ENCODE measurements at places on chromosomes 1 and 21.

GRCh38 chr1:207745839-207746767 lies 5.8 kb upstream of the CD46 start:
- DNase-seq = no peak

DNA sequence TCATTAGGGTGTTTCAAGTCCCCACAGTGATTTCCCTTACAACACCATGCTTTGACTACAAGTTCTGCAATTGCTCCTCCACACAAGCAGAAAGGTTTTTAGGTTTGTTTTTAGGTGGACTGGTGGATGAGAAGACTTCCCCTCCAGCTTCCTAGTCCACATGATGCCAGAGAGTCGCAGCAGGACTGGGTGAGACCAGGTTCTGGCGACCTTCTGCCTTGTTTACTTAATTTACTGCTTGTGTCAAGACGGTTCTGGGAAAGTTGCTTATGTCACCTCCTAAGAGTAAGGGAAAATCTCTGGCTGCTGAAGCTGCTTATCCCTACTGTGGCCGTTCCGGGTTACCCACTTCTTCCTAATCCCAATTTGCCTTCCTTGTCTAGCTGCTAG lies 76.4 kb downstream of the GLUL start:
- DNase-seq = no peak

GRCh38 chr1:149997585-149998262 lies 12.8 kb downstream of the OTUD7B start:
- DNase-seq = no peak

DNA sequence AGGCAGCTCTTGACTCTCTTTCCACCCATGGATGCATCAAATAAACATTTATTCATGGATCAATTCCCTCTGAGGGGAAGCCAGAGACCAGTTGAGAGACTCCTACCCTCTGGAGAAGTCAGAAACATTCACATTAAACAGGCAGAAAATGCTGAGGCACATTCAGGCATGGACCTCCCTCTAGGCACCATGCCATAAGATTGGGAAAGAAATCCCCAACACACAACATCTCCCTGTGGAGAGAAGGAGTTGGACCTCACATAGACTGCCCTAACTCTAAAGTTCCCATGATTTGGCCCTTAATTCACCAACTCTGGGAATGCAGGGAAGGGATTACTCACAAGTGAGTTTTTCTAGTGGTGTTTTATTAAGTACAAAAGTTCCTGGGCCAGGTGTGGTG lies 415.3 kb upstream of the C1orf87 start:
- no peak for DNase-seq

DNA sequence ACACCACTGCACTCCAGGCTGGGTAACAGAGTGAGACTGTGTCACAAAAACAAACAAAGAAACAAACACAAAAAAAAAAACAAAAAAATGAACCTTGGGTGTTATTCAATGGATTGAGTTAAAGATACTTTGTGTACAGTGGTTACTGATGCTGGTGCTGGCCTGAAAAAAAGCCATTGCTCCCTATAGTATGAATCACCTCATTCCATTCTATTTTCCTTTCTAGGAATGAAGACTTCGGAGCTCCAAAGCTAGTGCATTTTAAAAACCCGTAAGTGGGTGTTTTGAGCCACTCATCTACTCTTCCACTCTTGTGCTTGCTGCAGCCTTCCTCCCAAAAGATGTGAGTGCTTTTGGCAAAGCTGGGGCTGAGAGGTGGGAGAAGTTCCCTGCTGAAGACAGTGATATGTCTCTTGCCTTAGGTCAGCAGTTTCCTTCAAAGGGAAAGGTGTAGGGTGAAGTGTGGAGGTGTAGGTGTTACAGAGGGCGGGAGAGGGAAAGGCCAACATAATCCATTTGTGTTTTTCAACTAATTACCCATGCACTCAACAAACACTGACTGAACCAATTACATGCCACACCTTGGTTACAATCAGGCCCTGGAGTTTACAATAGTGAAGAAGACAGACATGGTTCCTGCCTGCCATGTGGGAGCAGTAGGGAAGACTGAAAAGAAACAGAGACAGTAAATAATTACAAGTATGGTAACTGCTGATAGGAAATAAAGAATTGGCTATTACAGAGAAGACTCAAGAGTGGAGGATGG lies 55.0 kb upstream of the SERBP1 start:
- no peak for DNase-seq

DNA sequence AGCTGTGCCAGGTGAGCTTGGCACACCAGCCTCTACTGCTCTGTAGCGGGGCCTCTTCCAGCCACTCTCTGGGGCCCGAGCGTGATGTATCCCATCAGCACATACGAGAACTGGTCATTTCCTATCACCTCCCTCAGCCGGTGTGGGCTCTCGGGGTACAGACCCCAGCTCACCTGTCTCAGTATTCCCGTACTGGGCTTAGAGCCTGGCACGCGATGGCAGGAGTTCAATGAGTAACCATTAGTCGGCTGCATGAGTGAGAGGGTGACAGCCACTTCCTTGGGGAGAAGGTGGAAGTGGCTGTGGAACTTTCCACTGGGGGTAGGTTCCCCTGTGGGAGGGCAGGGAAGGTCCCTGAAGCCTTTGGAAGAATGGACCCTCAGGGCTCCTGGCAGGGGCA lies 46.1 kb downstream of the ECE1 start:
- DNase-seq = no peak

GRCh38 chr1:62900566-62900965 lies 116.6 kb downstream of the ATG4C start:
- DNase-seq = no peak

DNA sequence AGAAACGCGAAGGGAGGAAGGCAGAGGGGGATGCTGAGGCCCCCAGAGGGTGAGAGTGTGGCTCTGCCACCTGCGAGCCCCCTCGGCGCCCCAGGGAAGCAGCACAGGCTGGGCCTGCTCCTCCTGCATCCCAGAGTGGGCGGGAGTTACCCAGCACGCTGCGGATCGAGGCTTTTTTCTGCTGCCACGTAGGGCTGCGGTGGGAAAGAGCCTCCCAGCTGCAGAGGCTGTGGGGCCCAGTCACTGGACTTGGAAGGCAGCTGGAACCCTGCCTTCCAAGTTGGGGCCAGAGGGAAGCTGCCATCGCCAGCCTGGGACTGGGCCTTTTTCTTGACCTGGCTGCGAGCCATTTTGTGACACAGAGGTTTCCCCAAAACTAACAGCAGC lies 2.3 kb upstream of the GRIK3 start:
- DNase-seq = no peak

GRCh38 chr1:89536555-89537341 lies 12.1 kb downstream of the LRRC8B start:
- no peak for DNase-seq

DNA sequence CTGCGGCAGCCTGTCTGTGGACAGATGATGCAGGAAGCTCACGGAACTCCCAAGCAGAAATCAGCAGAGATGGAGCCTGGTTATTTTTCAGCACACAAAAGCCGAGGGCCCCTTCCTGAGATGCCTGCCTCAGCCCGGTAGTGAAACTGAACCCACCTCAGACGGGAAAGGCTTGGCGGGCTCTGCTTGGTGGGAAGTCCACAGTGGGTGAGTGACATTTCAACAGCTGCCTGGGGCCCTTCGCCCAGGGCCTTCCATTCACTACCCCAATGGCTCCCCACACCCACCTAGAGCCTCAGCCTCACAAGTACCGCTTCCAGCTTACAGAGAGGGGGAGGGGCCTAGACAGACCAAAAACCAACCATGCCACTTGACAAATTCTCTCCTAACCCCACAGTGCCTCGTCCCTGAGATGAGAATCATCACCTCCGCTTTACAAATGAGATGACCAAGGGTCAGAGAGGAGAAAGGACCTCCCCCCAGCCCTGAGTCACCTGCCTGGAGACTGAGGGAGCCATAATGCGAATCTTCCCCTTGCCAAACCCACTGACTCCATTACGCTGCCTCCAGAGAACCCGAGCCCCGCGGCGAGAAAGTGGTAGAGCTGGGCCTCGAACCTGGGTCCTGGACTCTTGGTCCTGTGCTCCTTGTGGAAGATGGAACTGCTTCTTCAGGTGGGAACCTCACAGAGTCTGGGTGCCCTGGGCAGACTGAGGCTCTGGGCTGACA lies 3.4 kb upstream of the ECE1 start:
- DNase-seq = peak; percentile 66

DNA sequence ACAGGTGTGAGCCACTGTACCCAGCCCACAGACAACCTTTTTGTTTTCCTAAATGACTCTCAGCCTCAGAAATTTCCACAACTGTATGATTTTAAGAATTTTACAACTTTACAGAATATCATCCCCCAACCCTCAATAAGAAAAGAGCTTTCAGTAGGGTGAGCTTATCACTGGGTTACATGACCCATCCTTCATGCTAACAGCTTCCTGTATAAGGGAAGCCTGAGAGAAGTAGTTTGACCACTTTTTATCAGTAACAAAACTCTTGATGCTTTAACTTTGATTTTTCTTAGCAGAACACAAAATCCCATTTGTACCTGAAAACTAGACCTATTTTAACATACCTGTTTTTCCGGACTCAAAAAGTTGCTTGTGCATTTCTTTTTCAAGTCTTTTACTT lies 9.7 kb upstream of the MYBPHL start:
- DNase-seq = no peak

DNA sequence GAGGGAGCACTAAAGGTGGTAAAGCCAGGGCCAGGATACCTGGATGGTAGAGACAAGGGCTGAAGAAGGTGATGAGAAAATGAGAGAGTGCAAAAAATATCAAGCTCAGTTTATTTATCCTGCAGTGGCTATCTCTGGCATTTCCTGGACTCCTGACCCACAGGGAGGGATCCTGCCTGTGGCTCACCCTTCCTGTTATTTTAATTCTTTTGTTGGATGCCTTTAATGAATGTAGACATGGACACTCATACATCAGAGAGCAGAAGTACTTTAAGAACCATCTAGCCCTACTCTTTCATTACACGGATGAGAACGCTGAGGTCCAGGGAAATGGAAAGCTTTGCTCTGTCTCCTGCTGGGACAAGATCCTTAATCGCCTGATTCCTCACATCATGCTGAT lies 20.6 kb downstream of the JUN start:
- DNase-seq = no peak

GRCh38 chr1:234719454-234720251 lies 109.7 kb upstream of the IRF2BP2 start:
- DNase-seq = no peak

GRCh38 chr1:180962178-180962577 lies 49.5 kb downstream of the KIAA1614 start:
- no peak for DNase-seq

DNA sequence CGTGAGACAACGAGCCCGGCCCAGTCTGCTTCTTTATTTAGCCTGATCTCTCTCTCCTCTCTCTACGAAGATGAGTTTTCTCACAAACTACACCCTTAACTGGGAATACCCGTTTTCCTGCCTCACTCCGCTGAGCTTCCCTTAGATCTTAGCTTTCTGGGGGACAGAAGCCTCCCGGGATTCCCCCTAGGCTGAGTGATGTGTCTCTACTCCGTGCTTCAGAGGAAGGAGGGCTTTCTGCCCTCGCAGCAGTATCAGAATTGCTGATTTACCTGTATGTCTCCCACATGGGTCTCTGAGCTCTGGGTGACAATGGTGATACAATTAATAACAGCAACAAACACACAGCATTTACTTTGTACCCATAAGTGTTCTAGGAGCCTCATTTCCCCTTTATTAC lies 1.0 kb downstream of the ZBTB17 start:
- no peak for DNase-seq

DNA sequence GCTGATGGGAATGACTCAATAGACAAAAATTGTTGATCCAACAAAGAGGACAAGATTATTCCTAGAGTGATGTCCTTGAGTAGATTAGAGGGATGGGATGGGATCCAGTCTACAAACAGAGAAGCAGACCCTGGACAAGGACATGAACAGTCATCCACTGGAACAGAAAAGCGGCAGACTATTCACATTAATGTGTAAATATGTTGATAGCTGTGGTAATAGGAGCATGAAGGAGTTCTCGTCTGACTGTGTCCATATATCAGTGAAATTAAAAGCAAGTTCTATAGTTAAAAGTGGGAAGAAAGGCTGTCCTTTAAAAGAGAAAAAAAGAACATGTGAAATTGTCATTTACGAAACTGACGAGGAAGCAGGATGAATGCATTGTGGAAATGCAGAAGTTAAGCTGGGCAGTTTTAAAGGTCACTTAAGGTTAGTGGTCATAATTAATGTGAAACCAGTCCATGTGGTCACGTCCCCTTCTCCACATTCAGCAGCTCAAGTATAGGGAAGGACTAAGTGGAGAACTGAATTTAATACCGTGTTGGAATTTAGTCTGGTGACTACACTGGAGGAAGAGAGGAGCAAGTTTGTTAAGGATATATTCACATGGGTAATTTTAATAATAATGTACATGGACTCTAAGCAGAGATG lies 62.1 kb downstream of the PIK3R3 start:
- no peak for DNase-seq

GRCh38 chr1:79215311-79215710 lies 208.8 kb upstream of the ADGRL4 start:
- no peak for DNase-seq

DNA sequence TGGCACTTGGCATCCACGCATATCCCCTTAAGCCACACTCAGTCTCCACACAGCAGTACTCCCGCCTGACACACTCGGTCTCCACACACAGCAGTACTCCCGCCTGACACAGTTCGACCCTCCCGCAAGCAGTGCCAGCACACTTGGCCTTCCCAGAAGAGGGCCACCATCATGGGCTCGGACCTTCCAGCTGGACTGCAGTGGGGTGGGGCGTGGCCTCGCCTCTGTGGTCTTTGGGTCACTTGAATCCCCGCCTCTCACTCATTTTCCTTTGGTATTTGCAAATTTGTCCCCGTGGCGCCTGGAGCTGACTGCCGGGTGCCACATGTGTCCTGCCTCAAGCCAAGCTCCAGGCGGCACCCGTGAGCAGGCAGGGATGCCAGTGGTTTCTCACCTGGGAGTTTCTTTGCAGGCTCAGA lies 63.7 kb downstream of the FAAP20 start:
- no peak for DNase-seq

DNA sequence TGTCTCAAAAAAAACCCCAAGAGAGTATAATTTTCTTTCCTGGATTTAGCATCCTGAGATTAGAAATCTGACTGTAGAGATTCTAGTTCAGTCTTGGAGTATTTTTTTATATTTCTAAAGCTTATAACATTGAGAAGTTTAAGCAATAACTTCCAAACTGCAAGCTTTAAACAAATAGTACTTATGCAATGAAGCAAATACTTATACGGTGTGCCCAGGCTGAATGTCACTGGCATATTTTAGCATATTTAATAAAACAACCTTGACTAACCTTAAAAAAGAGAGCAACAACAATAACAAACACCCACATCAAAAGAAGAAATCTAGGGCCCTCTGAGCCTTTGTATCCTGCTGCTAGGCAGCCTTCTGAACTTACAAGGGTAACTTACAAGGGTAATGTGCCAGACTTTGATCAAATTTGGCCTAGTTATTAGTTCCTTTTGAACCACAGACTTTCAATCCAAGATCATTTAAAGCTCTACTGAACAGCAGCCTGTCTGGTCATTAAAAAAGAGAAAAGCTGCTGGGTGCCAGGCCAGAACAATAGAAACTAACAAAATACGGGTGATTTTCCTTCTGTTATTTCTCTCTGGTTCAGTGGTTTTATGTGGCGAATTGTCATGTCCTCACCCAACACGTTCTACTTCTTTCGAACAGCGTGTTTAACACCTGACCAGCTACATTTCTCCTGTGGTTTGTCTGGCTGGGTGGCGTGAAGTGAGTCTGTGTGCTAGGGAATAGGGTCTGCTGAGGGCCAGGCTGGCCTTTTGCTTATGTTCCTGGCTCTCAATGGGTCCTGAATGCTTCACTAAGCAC lies 16.2 kb downstream of the MTOR start:
- no peak for DNase-seq

Measured in natural killer cell treated with Interleukin-12 subunit alpha and Interleukin-12 subunit beta and Interleukin-15 and Interleukin-18, amount 100 ng/mL, for 72 hours (primary cell).